ENCODE measurements at places on chromosomes 7 and 10.

GRCh38 chr10:118910702-118911101 lies 118.8 kb upstream of the NANOS1 start:
- no peak for DNase-seq

DNA sequence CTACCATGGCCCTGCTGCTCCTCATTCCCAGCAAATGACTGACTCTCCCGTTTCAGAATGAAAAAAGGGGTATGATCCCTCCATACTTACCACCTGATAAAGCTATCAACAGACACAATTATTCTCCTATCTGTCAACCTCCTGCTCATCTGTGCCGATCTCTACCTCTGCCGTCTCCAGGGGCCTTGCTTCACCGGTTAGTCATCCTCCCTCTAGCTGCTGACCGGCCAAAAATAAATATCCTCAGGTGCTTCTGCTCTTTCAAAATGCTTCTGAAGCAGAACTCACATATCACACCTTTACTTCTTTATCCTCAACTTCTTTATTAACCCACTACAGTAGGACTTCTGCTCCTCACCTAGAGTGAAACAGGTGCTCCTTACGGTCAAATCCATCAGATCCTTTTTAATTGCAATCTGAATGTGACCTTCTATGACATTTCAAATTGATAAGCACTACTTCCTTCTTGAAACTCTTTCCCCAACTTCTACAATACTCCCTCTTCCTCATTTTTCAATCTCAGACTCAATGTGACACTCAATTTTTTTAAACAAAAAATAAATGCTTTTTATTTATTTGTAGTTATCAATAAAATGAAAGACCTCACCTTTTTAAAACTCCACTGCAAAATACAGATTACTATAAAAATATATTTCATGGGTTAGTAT lies 63.2 kb downstream of the LMBR1 start:
- no peak for DNase-seq

- DNase-seq = no peak
Observed at GRCh38 chr7:122219253-122219865, 75.3 kb upstream of the AASS start.

- no peak for DNase-seq
Observed at GRCh38 chr10:124458889-124459288, 2.7 kb upstream of the LHPP start.

DNA sequence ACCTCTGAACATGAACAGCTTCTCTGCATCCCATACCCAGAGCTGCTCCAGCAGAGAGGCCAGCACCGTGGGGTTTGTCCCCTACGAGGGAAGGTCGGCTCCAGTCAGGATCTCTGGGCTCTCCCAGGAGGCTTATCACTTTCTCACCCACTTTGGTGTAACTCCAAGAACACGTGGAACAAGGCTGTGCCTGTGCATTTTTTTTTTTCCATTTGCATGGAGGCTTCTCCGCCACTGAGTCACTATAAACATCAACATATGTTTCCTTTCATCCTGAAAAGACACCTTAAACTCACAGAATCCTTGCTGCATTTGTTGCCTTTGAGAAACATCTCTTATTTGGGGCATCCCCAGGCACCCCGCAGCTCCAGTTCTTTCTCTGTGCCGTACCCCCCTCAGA lies 29.4 kb upstream of the ECHDC3 start:
- DNase-seq = no peak

GRCh38 chr7:46791188-46791587 lies 790.7 kb downstream of the TNS3 start:
- DNase-seq = no peak

GRCh38 chr7:155183655-155184054 lies 113.5 kb downstream of the HTR5A start:
- DNase-seq = no peak

Measured in activated CD4-positive, CD25-positive, alpha-beta regulatory T cell (primary cell).